ENCODE measurements at places on chromosomes 7 and 10.

DNA sequence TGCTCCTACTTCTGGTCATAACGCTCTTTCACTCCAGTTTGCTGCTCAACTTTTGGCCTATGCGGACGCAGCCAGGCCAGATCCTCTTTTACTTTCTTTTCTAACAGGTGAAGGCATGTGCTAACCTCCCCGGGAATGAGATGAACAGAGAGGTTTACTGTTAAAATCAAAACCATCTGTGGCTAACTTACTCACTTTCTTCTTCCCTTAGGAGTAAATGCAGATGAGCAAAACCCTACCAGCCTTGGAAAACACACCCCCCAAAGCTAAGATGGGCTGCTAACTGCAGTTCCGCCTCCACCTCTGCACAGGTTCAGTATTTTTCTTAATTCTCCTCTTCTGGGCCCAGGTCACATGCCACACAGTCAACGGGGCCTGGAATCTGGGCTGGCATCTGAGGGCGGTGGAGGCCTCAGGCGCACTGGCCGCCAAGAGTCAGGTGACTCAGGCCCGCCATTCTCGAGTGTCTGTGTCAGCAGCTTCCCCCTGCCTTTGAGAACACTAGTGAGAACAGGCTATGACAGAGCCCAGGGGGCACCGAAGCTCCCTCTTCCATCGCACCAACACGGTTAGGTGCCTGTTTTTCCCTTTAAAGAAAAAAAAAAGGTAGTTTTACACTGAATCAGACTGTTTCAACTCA lies 11.1 kb downstream of the FAM53B start:
- no peak for DNase-seq

- no peak for DNase-seq
Observed at GRCh38 chr7:19248115-19248514, 102.9 kb upstream of the FERD3L start.

DNA sequence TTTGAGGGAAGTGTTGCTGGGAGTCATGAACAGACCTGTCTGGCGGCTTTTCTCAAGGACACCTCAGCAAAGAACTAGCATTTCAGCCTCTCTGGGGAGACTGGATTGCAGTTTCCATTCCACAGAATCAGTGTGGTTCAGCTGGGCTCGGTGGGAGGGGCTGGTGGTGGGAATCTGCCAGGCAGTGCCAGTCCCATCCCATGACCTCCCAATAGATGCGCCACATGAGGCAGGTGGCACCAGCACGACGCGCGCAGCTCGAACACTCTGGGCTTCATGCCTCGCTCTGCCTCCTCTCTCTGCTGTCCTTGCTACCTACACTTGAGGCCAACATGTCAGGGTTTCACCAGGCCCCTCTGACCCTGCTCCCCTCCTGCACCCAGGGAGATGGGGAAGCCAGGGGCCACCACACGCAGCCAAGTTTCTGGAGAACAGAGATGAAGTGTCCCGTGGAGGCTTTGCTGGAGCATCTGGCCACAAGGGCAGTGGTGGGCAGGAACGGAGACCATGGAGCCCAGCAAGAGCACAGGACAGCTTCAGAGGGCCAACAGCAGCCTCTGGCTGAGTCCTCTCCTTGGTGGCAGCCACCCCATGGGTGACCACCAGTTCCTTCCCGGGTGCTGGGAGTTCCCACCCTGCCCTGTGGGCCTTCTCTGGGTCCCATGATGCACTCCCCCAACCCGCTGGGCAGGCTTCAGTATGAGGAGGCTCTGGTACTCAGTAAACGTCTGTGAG lies 2.3 kb downstream of the NACAD start:
- no peak for DNase-seq

- DNase-seq = no peak
Observed at GRCh38 chr7:47089461-47089860, 492.4 kb downstream of the TNS3 start.

DNA sequence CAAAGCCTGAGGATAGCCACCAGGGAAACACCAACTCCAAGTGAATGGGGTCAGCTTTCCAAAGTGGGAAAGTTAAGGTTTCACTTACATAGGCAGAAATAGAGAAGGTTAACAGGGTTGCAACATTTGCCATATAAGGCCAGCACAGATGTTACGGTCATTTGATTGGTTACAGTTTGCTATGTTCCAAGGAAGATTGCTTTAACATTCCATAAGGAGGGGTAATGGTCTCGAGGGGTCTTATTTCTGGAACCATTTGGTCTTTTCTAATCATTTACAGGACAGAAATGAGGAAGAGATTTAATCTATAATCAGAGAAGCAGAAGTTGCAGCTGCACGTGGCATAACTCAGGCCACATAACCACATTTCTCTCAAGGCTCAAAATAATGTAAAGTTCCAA lies 679.4 kb upstream of the C7orf33 start:
- DNase-seq = no peak

DNA sequence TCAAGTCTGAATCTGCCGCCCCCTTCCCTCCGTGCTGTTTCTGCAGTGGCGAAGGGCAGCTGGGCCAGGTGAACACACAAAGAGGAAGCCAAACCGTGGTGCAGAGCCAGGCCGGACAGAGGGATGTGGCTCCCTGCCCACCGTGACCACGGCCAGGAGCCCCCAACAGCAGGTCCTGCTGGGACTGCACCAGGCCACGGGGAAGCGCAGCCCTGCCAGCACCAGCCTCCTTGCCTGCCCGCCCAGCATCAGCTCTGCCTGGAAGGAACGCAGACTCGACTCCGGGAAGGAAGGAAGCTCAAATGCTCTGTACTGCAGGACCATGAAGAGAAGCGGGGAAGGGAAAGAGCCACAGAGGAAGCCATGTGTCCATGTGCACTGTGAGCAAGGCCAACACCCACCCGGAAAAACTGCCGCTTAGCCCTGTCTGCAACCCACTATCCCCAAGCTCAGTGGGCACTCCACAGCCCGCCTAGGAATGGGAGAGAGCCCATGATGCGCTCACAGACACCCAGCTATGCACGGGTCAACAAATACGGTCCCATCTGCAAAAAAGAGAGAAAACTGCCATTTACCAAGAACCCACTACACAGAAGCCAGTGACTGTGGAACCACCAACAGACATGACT lies 19.0 kb downstream of the GPER1 start:
- no peak for DNase-seq
